ENCODE measurements at places on chromosomes 16 and 17.

- DNase-seq, result no peak
Measured at GRCh38 chr17:75396796-75397195, 8.7 kb downstream of the GRB2 start.

DNA sequence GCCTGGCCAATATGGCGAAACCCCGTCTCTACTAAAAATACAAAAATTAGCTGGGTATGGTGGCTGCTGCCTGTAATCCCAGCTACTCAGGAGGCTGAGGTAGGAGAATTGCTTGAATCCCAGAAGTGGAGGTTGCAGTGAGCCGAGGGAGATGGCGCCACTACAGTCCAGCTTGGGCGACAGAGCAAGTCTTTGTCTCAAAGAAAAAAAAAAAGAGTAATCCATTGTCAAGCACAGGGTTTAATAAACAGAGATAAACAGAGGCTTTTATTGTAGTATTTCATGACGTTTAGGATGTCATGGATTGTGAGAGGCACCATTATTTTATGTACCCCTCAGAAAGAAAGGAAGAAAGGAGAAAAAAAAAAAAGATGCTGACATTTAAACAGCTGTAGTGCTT, 75.2 kb upstream of the RNU2-1 start:
- no peak for DNase-seq

DNA sequence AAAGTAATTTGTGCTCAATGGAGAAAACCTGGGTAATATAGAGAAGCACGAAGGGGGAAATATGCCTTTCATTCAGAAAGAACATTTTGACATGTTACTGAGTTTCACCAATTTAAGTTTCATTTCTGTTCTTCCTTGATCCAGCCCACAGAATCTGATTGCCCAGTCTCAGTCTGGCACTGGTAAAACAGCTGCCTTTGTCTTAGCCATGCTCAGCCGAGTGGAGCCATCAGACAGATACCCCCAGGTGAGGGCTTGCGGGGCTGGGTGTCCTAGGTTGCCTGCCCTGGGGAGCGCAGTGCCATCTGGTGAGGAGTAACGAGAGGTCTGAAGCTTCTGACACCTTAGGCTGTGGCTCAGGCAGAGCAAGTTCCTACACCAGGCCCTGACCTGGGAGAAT, 17.7 kb downstream of the DDX19A start:
- DNase-seq, result no peak

- DNase-seq, result no peak
Measured at GRCh38 chr17:80223142-80223815, 3.1 kb downstream of the SLC26A11 start.

- no peak for DNase-seq
Measured at GRCh38 chr16:13108126-13108525, 206.7 kb downstream of the SHISA9 start.

Data from NCI-H774 (cell line).